Thyroid gland (tissue), 4 donors: ENCODE measurements at places on chromosomes 5 and 9. TPM values are rescaled to one million over a fixed set of nuclear protein-coding genes. Genes with fewer than 3 reads are reported as not detected.
A peak's percentile ranks its signal among the peaks of the same experiment; 100 is the strongest.

- peak overlapping the region; percentile 90 for H3K27ac ChIP-seq
- no peak overlapping the region for H3K4me3 ChIP-seq
- H3K4me1 ChIP-seq = peaks cover 11% of the 10 kb centered on the region
- H3K27me3 ChIP-seq = no peaks in the 10 kb centered on the region
- no peaks in the 10 kb centered on the region for H3K36me3 ChIP-seq
- DNase-seq = peak; percentile 92
These were observed 43.3 kb upstream of the ZNF622 start for GRCh38 chr5:16508730-16509531.

DNA sequence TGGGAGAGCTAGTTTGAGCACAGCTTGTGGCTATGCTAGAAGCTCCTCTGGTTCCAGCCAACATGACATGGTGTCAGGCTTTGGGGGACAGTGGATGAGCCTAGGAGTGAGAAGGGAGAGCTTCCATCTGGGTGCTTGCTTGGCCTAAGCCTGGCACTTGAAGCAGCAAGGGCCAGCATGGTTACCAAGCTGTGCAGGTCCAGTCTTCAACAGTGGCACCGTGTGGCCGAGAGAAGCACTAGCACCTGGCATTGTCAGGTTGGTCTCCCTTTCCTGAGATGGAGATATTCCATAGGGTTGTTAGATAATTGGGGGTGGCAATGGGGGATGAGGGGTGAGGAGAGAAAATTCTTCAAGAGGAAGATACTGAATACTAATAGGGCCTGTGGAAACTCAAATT lies 261.9 kb downstream of the PBX3 start:
- no peak overlapping the region for H3K4me3 ChIP-seq
- H3K36me3 ChIP-seq = no peaks in the 10 kb centered on the region

- no peak overlapping the region for H3K27ac ChIP-seq
- H3K36me3 ChIP-seq = no peaks in the 10 kb centered on the region
- DNase-seq = peak; percentile 35
These were observed 234.7 kb downstream of the NMUR2 start for GRCh38 chr5:152170350-152170749.

GRCh38 chr5:33482335-33482734 lies 41.6 kb downstream of the TARS1 start:
- no peaks in the 10 kb centered on the region for H3K4me1 ChIP-seq
- H3K27me3 ChIP-seq = no peaks in the 10 kb centered on the region
- no peaks in the 10 kb centered on the region for H3K36me3 ChIP-seq

The TMED9 gene
- total RNA-seq = 98.4 TPM

The SPINK4 gene
- not detected for total RNA-seq

DNA sequence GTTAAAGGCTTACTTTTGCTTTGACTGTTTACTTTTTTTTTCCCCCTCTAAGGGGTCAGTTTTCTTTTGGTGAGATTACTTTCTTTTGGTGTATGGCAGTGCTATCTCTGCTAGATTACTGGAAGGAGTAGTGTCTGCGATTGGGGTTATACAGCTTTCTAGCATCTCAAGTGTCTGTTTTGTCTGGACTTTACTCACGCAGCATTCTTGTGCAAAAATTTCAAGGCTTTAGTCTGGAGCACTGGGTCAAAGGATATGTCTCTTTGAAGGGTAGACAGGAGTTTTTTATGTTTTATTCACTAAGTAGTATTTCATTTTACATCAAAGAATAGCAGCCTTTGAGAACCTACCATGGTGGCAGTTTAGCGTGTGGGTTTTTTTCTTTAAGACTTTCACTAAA lies 52.6 kb downstream of the NDUFS4 start:
- DNase-seq = no peak
- H3K27me3 ChIP-seq = no peaks in the 10 kb centered on the region
- no peaks in the 10 kb centered on the region for H3K36me3 ChIP-seq
- no peak overlapping the region for H3K27ac ChIP-seq

- no peak for DNase-seq
- no peak overlapping the region for H3K27ac ChIP-seq
- no peak overlapping the region for H3K4me3 ChIP-seq
- H3K27me3 ChIP-seq = no peaks in the 10 kb centered on the region
These were observed 120.2 kb downstream of the PSD2 start for GRCh38 chr5:139915834-139916233.

DNA sequence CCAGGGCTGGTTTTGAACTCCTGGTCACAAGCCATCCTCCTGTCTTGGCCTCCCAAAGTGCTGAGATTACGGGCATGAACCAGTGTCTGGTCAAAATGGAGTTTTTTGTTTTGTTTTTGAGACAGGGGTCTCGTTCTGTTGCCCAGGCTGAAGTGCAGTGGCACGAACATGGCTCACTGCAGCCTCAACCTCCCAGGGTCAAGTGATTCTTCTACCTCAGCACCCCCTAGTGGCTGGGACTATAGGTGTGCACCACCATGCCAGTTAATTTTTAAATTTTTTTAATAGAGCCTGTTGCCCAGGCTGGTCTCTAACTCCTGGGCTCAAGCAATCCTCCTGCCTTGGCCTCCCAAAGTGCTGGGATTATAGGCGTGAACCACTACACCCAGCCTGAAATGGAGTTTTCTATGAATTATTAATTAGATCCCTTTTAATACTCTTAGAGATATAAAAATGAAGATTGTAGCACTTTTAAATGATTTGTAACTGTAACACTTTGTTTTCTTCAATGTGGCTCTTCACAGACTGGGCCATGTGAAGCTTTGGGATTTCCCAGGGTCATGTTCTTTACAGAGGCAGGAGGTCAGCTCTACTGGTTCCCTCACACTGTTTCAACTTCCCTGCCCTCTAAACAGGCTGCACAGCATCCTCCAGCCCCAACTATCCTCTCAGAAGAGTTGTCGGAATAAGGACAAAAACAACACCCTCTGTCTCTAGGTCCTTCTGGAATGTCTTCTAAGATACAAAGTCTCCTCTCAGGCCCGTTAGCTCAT lies 32.7 kb upstream of the SPARC start:
- no peaks in the 10 kb centered on the region for H3K36me3 ChIP-seq
- H3K4me1 ChIP-seq = no peaks in the 10 kb centered on the region
- no peaks in the 10 kb centered on the region for H3K27me3 ChIP-seq
- no peak overlapping the region for H3K27ac ChIP-seq
- H3K4me3 ChIP-seq = no peak overlapping the region

The NR4A3 gene
- total RNA-seq = 3.0 TPM

GRCh38 chr5:113917997-113918396 lies 404.5 kb downstream of the YTHDC2 start:
- no peak overlapping the region for H3K4me3 ChIP-seq
- no peaks in the 10 kb centered on the region for H3K27me3 ChIP-seq
- no peaks in the 10 kb centered on the region for H3K4me1 ChIP-seq
- DNase-seq = no peak
- H3K27ac ChIP-seq = no peak overlapping the region

The ANGPTL2 gene
- 12.6 TPM for total RNA-seq

DNA sequence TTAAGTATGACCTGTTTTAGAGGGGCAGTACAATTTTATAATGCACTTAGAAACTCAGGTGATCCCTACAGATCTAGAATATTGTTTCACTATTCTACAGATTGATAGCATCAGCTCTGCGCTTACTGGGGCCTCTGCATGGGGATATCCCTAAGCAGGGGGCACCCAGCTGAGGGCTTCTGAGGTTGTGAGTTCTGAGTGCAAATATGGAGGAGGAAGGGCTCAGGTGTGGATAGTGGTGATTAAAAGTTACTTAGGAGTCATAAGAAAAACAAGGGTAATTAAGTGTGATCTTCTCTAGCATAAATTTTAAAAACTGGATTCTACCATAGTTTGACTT lies 274.4 kb downstream of the EFNA5 start:
- H3K27me3 ChIP-seq = no peaks in the 10 kb centered on the region
- no peaks in the 10 kb centered on the region for H3K36me3 ChIP-seq
- H3K27ac ChIP-seq = no peak overlapping the region
- no peak overlapping the region for H3K4me3 ChIP-seq

- H3K4me1 ChIP-seq = no peaks in the 10 kb centered on the region
- no peak overlapping the region for H3K27ac ChIP-seq
- H3K27me3 ChIP-seq = no peaks in the 10 kb centered on the region
- no peaks in the 10 kb centered on the region for H3K36me3 ChIP-seq
- no peak overlapping the region for H3K4me3 ChIP-seq
These were observed 324.7 kb downstream of the TLE4 start for GRCh38 chr9:79896390-79896980.

- DNase-seq = no peak
- no peak overlapping the region for H3K4me3 ChIP-seq
- no peaks in the 10 kb centered on the region for H3K27me3 ChIP-seq
- H3K36me3 ChIP-seq = no peaks in the 10 kb centered on the region
- peaks cover 14% of the 10 kb centered on the region for H3K4me1 ChIP-seq
These were observed 1.2 kb downstream of the SPATA24 start for GRCh38 chr5:139402561-139403158.

DNA sequence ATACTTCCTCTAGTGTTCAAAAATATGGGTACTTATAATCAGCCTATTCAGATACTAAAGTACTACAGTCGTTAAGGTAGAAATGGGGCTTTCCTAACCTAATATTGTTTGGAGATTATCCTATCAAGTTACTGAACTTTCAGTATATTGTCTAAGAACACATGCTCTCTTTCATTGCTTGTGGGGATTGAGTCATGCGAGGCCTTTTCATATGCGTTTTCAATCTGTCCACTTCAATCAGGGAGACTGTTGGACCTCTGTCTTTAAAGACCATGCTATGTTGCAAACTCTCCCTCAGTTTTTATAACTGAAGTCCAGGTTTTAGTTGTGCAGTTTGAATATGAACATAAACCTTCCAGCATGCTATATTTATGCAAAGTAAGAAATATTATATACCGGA lies 15.0 kb downstream of the PRR16 start:
- no peaks in the 10 kb centered on the region for H3K27me3 ChIP-seq
- no peak overlapping the region for H3K4me3 ChIP-seq
- no peak overlapping the region for H3K27ac ChIP-seq
- DNase-seq = no peak
- H3K36me3 ChIP-seq = no peaks in the 10 kb centered on the region
- no peaks in the 10 kb centered on the region for H3K4me1 ChIP-seq

GRCh38 chr5:20050262-20050661 lies 62.3 kb upstream of the CDH18 start:
- no peak for DNase-seq
- H3K4me3 ChIP-seq = no peak overlapping the region
- no peaks in the 10 kb centered on the region for H3K36me3 ChIP-seq

The CA9 gene
- total RNA-seq = not detected

- no peak overlapping the region for H3K27ac ChIP-seq
- H3K36me3 ChIP-seq = no peaks in the 10 kb centered on the region
- H3K27me3 ChIP-seq = peaks cover 24% of the 10 kb centered on the region
- DNase-seq = no peak
- H3K4me3 ChIP-seq = no peak overlapping the region
These were observed 24.4 kb downstream of the OR2V2 start for GRCh38 chr5:181171782-181172181.

The MBLAC2 gene
- total RNA-seq = 6.9 TPM

DNA sequence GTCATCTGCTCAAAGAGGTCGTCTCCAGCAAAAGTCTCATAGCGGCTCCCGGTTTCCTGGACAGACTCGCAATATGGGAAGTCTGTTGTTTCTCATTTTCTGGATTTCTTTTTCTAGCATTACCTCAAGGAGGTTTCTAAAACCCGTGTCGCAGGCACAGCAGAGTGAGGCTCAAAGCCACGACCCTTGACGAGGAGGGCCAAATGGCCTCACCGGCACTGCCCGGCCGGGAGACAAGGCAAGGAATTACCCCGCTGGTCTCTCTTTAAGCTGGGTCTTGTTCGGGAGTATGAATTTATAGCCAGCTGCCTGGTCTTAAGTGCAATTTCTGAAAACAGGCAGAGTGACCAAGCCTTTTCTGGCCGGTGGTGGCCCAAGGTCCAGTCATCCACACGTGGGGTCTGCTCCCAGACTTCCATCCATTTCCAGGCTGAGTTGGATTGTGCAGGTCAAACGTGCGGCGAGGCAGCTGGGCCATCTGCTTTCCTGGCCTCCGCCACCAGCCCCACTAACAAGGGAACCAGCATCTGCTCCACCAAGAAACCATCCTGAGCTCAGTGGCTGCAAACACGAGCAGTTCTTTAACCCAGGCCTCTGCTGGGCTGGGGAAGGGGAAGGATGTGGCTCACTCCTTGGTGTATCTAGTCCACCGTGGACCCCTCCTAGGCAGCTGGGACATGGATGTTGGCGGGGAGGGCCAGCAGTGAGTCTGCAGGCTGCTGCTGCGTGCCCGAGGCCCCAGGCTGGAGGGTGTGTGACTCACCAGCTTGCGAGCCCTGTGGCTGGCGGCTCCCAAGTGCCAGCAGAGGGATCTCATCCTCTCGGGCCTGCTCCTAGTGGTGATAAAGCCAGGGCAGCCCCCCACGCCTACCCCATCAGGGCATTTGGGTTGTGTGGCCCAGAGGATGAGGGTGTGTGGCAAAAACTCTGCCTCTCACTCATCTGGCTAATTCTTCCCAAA lies 55.6 kb upstream of the COL5A1 start:
- H3K4me3 ChIP-seq = no peak overlapping the region
- no peaks in the 10 kb centered on the region for H3K4me1 ChIP-seq
- no peak for DNase-seq
- H3K36me3 ChIP-seq = no peaks in the 10 kb centered on the region
- no peak overlapping the region for H3K27ac ChIP-seq
